ENCODE measurements at places on chromosomes 3 and 15. TPM values are rescaled to one million over a fixed set of nuclear protein-coding genes. Genes with fewer than 3 reads are reported as not detected.
A peak's percentile ranks its signal among the peaks of the same experiment; 100 is the strongest.

DNA sequence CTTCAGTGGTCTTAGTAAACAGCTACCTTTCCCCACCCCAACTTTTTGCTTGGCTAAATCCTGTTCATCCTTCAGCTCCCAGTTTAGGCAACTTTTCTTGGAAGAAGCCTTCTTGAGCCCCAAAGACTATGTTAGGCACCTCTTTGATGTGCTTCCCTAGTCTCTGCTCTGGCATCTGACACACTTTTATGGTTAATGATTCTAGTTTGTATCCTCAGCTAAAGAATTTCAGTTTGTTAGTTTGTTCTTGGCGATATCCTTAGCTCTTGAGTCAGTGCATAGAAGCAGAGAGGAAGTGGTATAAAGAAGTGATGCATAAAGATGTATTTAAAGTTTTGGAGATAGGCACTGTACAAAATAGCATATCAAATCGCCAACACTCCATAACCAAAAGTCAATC, 168.4 kb downstream of the WDR72 start:
- no peak for DNase-seq

GRCh38 chr15:25850154-25851111, 12.7 kb downstream of the ATP10A start:
- peak; percentile 67 for DNase-seq

CKMT1A gene
- total RNA-seq = not detected

- no peak for DNase-seq
Measured at GRCh38 chr15:67189326-67190051, 65.0 kb downstream of the AAGAB start.

DNA sequence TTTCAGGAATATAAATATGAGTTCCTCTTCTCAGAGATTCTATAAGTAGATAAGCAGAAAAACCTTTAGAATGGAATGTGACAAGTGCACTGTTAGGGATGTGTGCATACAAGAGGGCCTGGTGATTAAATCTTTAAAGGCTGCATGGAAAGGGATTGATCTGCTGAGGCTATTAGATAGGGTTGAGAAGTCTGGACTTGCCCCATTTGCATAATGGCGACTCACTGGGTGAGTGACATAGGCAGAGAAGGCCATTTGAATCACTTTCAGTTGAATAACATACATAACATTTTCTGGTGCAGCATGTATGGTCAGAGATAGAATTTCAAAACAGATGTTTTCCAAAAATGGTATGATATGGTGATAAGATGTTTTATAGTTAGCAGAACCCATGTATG, 156.9 kb downstream of the ZNF621 start:
- DNase-seq = no peak

ZNF385D gene
- not detected for total RNA-seq

DNA sequence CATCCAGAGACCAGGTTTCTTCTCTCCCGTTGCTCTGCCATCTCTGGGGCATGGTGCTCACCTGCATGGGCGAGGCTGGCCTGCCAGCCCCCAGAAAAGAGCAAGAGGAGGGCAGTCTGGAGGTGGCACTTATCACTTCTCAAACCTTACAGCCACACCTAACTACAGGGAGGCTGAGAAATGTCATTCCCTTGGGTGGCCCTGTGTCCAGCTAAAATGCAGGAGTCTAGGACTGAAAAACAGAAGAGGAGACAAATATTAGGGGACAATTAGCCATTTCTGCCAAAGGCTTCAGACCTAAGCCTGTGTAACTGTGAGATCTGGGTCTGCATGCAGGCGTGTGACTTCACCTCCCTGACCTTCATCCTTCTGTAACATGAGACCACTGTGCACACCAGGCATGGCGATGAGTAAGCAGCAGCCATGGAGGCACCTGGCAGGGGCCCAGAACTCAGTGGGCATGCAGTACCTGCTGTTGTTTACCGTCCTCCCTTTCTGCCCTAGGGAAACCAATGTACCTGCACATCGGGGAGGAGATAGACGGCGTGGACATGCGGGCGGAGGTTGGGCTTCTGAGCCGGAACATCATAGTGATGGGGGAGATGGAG, 83.4 kb downstream of the MESD start:
- DNase-seq = no peak
